ENCODE measurements at places on chromosomes 2 and 18.

DNA sequence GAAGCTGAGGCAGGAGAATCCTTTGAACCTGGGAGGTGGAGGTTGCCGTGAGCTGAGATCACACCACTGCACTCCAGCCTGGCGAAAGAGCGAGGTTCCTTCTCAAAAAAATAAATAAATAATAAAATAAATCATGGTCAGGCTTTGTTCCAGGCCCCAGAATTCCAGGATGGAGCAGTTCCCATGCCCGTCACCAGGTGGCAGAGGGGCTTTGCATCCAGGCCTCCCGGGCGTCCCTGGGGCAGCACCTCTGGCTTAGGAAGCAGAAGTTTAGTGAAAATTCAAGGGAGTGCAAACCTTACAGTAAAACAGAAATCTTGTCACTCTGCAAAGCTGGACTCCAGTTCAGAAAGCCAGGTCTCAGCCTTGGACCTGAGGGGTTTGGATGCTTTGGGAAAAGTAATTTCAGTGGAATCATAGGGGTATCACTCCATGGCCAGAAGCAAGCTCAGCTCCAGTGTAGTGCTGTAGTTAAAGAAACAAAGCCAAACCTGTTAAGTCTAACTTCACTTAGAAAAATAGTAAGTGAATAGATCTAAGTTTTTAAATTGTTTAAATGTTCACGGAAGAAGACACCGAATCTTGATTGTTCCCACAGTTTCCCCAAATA is 512.7 kb downstream of the CMPK2 start:
- peak; percentile 2 for DNase-seq

- peak; percentile 74 for DNase-seq
These were observed 62.3 kb downstream of the SOWAHC start for GRCh38 chr2:109676346-109676902.

GRCh38 chr2:149225446-149225845 is 104.9 kb upstream of the LYPD6 start:
- DNase-seq, result no peak

- no peak for DNase-seq
These were observed 68.2 kb upstream of the LYPD1 start for GRCh38 chr2:132738223-132738622.

- no peak for DNase-seq
These were observed 43.2 kb upstream of the UBE2F start for GRCh38 chr2:237923481-237924163.

DNA sequence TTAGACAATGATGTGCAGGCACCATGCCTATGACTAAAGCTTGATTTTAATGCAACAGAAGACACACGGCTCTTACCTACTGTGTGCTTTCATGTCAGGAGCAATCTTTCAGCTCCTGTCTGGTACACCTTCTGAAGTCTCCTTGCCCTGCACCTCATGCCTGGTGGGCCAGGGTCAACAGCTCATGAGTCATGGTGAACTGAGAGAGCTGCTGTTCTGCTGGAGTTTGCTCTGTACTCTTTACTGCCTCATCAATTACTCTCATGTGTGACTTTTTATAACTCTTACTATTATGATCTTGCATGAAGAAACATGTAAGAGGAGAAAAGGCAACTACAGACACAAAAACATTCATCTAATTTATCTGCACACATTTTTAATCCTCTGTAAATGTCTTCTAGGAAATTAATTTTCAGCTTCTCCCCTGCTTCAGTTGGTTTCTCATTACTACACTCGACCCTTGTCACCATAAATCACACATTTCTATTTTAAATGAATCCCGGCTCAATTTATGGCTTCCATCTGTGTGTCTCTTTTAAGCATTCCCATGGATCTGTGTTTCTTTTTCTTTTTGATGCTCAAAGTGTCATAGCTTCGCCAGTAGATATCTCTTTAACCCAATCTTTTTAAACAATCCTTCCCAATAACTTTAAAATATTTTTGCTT is 9.7 kb downstream of the SERPINB7 start:
- no peak for DNase-seq

DNA sequence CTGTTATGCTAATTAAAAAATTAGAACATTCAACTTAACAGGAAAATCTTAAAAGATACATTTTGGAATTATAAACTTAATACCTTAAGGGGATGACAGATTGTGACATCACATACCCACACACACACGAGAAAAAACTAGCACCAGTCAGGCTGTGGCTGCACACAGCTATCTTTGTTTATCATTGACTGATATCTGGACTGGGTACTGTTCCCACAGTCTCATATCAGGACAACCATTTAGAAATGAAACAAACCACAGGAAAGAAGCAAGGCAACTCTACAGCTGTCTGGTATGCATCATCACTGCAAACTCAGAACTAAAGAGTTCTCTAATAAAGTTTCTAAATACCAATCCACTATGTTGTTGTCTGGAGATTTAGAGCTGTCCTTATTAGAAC is 210.9 kb upstream of the SMAD7 start:
- DNase-seq, result no peak

GRCh38 chr2:239805043-239805329 is 220.2 kb downstream of the NDUFA10 start:
- no peak for DNase-seq

- no peak for DNase-seq
These were observed 23.0 kb downstream of the DBI start for GRCh38 chr2:119389615-119390306.

GRCh38 chr2:153213022-153213421 is 265.5 kb downstream of the RPRM start:
- DNase-seq, result no peak

DNA sequence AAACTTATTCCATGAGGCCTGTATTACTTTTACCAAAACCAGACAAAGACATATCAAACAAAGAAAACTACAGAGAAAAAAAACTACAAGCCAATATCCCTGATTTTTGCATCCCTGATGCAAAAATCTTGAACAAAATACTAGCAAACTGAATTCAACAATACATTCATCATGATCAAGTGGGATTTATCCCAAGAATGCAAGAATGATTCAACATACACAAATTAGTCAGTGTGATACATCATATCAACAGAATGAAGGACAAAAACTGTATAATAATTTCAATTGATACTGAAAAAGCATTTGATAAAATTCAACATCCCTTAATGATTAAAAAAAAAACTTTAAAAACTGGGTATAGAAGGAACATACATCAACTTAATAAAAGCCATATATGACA is 106.8 kb downstream of the SLC39A10 start:
- no peak for DNase-seq

DNA sequence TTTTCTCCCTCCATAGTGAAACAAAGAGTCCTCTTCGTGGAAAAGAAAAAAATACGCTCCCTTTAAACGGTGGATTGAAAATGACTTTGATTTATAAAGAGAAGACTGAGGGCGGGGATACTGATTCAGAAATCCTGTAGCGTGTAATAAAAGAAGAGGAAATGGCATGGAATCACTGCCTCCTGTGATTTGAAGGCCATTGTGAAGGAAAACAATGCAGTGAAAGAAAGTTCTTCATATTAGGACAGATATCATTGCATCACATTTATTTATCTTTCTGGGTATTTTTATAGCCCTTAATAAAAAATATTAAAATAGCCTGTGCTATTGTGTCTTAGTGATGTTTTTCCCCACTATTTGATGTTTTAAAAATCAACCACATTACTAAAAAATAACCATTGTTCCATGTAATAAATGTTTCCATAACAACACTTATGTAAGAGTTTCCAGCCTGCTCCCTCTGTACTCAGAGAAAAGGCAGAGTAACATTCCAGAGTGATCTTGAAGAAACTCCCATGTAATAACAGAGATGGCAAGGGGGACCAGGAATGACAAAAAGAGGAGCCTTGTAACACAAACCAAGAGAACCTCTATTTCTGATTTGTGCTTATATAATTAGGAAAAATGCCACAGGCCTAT is 8.0 kb downstream of the MRPL33 start:
- DNase-seq, result no peak

- no peak for DNase-seq
These were observed 45.9 kb downstream of the FAM228A start for GRCh38 chr2:24220554-24221291.

- DNase-seq, result no peak
These were observed 38.9 kb downstream of the CTAGE1 start for GRCh38 chr18:22378672-22379282.

GRCh38 chr2:216216951-216217903 is 108.1 kb downstream of the XRCC5 start:
- DNase-seq, result no peak

GRCh38 chr2:105411720-105412407 is 13.0 kb upstream of the FHL2 start:
- no peak for DNase-seq

GRCh38 chr2:13110825-13111224 is 394.1 kb downstream of the TRIB2 start:
- no peak for DNase-seq

DNA sequence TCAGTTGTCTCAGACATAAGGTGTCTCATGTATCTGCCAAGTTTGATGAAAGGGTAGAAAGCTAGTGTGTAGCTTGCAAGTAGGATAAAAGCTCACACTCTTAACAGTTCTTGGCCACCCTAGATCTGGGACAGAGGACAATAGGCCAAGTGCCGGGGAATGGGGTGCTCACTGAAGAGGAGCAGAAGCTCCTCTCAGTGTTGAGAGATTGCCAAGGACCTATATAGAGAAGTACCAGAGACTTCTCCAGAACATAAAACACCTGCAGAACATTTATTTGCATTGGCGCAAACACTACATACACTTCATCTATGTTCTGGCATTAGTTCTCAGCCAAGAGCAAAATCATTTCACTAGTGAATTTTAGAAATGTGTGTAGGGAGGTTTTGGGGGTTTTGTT is 2.9 kb upstream of the GTF3C3 start:
- no peak for DNase-seq

GRCh38 chr2:182942756-182943155 is 76.3 kb upstream of the FRZB start:
- DNase-seq, result no peak

GRCh38 chr2:9966491-9967022 is 15.1 kb downstream of the GRHL1 start:
- no peak for DNase-seq

DNA sequence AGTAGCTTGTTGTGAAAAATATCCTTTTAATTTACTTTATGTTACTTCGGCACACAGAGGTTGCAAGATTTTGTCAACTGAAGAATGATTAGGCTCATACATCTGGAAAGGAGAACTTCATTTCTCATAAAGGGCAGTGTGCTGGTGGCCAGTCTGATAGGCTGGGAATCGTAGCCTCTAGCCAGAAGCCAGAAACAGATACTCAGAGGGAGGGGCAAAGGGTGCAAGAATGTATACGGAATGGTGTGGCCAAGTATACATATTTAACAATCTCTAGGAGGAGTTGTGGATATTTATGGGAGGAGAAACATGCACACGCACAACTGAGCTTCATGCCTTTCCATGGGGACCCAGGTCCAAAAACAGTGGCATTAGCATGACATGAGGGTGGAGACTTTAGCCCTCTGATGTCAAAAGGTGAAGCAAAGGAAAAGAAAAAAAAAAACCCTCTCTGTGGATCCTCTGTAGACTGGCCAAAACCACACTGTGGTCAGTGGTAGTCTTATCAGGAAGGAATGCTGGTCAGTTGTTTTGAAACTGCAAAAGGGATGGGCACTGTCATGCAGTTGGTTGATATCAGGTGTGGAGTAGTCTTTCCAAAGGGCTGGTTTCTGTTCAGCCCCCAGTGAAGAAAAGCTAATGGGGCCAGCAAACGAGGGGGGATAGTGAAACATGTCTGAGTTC is 34.9 kb upstream of the APCDD1 start:
- no peak for DNase-seq

DNA sequence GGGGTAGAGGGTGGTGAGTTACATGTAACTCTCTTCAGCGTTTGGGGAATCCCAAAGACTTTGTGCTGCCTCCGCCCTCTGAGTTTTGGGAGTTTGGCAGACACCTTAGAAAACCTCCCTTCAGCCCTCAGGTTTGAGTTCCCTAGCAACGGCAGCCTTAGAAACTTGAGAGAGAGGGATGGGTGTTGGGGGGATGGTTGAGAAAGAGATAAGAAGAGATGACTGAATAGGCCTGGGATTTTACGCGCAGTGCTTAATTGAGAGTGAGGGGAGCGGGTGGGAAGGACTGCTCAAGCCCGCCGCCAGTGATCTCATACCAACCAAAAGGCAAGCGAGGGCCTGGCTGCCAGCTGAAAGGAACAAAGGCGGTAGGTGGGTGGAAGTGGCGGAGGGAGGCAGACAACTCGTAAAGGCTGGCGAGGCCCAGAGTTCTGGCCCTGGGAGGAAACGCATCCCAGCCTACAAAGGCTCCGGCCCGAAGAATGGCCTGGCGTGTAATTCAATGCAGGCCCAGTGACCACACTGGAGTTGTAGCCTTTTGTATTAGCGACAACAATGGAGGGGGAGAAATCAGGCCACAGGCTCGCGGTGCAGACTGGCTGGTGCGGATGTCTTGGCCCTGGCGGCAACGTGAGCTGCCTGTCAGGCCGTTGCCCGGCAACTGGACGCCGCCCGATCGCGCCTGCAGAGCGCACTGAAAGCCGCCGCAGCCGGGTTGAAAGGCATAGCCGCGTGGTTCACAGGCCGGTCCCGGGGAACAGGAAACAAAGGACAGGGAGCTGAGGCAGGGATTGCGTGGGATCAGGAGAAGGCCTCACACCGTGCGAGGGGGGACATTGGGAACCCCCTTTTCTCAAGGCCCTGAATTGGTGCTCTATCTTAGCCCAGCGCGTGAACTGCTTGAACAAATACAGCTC is 39.9 kb upstream of the DARS1 start:
- peak; percentile 79 for DNase-seq

- DNase-seq, result no peak
These were observed 54.1 kb downstream of the ARHGEF33 start for GRCh38 chr2:38943784-38944183.

DNA sequence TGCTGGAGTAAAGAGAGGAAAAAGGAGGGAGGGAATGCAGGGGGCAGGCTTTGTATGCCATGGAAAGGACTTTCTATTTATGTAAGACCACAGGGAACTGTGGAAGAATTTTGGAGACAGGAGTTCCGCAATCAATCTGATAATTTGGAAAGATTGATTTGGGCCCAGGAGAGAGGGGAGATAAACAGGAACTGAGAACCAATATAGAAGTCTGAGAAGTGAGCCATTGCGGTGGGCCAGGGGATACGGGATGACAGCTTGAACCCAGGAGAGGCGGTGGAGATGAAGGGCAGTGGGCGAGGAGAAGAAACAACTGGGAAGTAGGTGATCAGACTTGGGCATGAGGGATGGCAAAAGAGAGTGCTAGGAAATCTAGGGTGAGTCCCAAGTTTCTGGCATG is 23.7 kb downstream of the RASGRP3 start:
- DNase-seq, result no peak

DNA sequence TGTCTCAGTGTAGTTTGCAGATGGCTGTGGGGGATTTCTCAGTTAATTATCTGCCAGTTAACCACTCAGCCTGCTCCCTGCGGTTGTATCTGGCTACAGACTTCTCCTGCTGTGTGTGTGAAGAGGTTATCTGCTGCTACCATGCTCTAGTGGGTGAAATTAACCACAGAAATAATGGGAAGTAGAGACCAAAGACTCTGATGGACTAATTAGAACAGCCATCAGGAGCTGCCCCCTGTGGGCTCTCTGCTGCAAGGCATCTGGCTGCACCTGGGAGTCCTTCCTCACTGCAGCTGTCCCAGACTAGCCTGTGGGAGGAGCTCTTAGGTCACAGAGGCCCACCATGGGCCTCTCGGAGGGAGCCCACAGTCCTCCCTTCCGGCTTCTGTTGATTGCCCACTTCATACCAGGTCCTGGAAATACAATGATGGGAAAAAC is 66.6 kb downstream of the CTIF start:
- DNase-seq, result peak; percentile 11
